MV-4-11 (cell line): ENCODE measurements at places on chromosomes 3 and 15.
A peak's percentile ranks its signal among the peaks of the same experiment; 100 is the strongest.

- no peak for DNase-seq
These were observed 56.8 kb downstream of the ITGA11 start for GRCh38 chr15:68375191-68375631.

DNA sequence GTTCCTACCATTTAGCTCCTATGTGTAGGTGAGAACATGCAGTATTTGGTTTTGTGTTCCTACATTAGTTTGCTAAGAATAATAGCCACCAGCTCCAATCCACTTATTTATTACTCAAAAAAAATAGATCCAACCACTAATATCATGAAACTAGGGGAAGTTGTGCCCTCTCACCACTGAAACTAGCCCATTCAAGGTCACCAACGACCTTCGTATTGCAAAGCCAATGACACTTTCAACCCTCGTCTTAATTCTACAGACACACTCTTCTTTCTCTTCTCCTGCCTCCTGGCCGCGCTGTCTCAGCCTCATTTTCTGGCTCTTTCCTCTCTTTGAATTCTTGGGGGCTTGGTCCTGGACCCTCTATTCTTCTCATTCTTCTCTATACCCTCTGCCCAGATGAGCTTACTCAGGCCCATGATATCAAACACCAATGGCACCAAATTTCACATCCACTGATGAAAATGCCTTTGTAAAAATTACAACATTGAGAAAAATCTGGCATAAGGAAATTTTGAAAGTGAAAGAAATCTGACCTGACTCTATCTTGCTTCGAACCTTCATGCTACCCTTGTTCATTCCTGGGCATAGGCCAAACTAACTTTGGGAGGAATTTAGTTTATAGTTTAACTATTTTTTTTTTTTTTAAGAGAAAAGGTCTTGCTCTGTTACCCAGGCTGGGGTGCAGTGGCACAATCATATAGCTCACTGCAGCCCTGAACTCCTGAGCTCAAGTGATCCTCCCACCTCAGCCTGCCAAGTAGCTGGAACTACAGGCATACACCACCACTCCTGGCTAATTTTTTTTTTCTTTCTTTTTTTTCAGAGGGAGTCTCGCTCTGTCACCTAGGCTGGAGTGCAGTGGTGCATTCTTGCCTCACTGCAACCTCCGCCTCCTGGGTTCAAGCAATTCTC lies 25.4 kb upstream of the LIMD1 start:
- DNase-seq: peak; percentile 19

GRCh38 chr3:49279376-49279775 lies 2.3 kb upstream of the C3orf62 start:
- no peak for DNase-seq

DNA sequence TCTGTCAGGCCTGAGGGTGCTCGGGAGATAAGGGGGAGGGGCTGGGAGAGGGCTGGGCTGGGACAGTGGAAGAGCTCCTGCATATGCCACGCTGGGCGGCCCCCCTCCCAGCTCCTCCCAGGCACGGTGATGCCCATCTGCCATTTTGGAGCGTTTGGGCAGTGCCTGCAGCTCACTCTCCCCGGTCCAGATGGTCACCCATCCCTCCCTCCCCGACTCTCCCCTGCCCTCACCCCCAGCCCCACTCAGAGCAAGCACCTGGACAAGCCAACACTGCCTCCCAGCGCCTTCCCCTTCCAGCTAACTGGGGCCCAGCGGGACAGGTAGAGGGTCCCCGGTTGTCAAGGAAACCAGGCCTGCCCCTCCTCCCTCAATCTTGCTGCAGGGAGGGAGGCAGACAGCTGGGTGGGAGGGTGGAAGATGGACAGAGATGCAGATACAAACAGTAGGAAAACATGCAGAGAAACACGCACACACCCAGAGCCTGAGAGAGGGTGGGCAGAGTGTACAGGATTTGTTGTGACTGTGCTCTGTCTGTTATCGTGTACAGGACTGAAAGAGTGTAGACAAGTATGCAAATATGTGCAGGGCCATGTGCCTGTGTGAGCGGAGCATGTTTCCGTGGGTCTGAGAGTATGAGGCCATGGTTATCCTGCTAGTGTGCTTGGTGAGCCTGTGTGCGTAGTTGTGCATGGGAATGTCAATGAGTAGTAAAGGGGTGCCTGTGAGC lies 17.5 kb upstream of the CORO2B start:
- no peak for DNase-seq

GRCh38 chr3:61897848-61898247 lies 336.5 kb downstream of the PTPRG start:
- DNase-seq: peak; percentile 60

- DNase-seq: no peak
These were observed 514 bp downstream of the PLS1 start for GRCh38 chr3:142596726-142597088.

DNA sequence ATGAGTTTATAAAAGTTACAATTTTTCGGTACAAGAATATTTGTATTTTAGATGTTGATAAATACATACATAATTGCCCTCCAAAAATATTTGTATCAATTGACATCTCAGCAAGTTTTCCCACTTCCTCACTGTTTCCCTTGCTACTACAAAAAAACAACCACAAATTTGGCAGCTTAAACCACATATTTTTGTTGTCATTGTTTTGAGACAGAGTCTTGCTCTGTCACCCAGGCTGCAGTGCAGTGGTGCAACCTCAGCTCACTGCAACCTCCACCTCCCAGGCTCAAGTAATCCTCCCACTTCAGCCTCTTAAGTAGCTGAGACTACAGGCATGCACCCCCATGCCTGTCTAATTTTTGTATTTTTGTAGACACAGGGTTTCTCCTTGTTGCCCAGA lies 162.8 kb upstream of the RARB start:
- DNase-seq: peak; percentile 86

DNA sequence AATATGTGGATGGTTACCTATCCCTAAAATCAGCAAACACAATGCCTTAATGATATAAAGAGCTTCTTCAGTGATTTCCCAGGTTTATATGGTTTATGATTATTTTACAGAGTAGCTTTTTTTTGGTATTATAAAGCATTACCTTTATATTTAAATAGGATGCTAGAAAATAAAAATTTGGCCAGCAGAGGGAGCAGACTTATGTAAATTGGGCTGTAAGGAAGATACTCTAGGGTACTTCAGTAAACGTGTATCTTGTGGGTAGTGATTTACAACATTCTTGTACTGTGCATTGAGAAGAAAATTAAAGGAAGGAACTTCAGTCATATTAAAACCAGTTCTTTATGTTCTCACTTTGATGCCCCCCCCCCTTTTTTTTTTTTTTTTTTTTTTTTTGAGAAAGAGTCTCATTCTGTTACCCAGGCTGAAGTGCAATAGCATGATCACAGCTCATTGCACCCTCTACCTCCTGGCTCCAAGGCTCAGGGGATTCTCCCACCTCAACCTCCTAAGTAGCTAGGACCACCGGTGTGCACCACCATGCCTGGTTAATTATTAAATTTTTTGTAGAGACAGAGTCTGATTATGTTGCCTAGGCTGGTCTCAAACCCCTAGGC lies 167.9 kb downstream of the BBX start:
- peak; percentile 64 for DNase-seq

DNA sequence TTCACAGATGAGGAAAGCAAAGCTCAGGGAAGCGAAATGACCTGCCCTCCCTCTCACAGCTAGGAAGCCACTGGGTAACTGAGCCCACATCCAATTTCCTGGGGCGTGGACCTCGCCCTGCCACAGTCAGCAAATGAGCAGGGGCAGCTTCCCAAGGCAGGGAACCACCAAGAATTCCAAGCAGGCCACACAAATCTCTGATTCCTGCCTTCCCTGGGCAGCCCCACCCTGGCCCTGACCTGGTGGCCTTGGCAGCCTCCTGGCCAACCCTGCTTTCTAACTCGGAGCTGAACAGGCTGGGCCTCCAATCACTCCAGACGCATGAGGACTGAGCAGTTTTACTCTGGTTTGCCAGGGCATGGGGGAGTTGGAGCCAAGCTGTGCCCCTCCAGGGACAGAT lies 203.7 kb upstream of the TLE3 start:
- no peak for DNase-seq

GRCh38 chr15:60582370-60583036 lies 103.6 kb upstream of the ICE2 start:
- no peak for DNase-seq

GRCh38 chr3:133675631-133676335 lies 14.0 kb upstream of the TOPBP1 start:
- no peak for DNase-seq

GRCh38 chr3:165195241-165195639 lies 944 bp downstream of the SLITRK3 start:
- no peak for DNase-seq

DNA sequence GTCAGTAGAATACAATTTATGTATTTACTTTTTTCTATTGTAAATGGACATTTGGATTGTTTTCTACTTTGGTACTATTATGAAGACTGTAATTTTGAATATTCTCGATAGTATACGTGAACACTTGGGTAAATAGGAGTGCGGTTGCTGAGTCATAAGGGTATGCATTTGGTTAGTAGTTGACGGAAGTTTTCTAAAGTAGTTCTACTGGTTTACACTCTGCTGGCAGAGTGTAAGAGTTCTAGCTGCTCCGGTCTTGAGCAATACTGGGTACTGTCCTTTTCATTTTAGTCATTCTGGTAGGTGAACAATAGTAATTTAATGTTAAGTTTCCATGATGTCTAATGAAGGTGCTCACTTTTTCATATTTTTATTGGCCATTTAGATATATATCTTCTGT lies 70.0 kb downstream of the MEF2A start:
- DNase-seq: no peak

GRCh38 chr3:141777957-141778813 lies 15.0 kb downstream of the GRK7 start:
- no peak for DNase-seq

- no peak for DNase-seq
These were observed 9.6 kb upstream of the ABTB1 start for GRCh38 chr3:127663151-127663550.

DNA sequence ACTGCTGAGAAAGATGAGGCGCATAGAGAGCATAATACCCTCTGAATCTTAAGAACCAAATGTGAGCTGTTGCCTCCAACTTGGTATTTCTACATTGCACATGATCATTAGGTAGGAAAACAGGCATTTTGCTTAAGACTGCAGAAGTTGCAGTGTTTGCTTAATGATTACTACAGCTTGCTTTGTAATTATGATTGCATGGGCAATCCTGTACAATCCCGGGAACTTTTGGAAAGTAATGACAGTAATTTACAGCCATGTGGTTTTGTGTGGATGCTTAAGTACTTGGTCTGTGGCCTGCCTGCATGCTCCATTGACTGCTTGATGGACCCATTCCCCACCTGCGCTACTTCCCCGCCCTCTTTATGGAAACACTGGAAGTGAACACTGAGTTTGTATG lies 301.1 kb downstream of the DIPK2A start:
- no peak for DNase-seq

GRCh38 chr3:4753073-4753691 lies 226.1 kb upstream of the BHLHE40 start:
- no peak for DNase-seq

- no peak for DNase-seq
These were observed 62.0 kb upstream of the KLF13 start for GRCh38 chr15:31264559-31265089.
